Astrocyte (in vitro differentiated cells and primary cell): ENCODE measurements at places on chromosomes 7 and 10. TPM values are rescaled to one million over a fixed set of nuclear protein-coding genes. Genes with fewer than 3 reads are reported as not detected.

The LOXL4 gene
- 26.6 and 41.2 TPM in 2 replicates for total RNA-seq

The LYZL1 gene
- not detected in 2 replicates for total RNA-seq

The RARRES2 gene
- total RNA-seq: 19.4 and 21.7 TPM in 2 replicates

The PDK4 gene
- total RNA-seq: 0.29 and 0.34 TPM in 2 replicates

The PGAM2 gene
- total RNA-seq: 0.70 and 0.79 TPM in 2 replicates

The SNCG gene
- total RNA-seq: 3.0 TPM in 2 replicates

The RBM20 gene
- total RNA-seq: 1.5 TPM in 2 replicates

The MKX gene
- 3.5 and 3.9 TPM in 2 replicates for total RNA-seq

The ASB4 gene
- not detected in 2 replicates for total RNA-seq

The SCART1 gene
- total RNA-seq: 0.43 and 0.50 TPM in 2 replicates

The STRIP2 gene
- 0.94 and 1.3 TPM in 2 replicates for total RNA-seq

The TRIM73 gene
- 6.1 and 6.9 TPM in 2 replicates for total RNA-seq

The GRM3 gene
- not detected in 2 replicates for total RNA-seq

The VIPR2 gene
- total RNA-seq: 0.43 and 0.68 TPM in 2 replicates

DNA sequence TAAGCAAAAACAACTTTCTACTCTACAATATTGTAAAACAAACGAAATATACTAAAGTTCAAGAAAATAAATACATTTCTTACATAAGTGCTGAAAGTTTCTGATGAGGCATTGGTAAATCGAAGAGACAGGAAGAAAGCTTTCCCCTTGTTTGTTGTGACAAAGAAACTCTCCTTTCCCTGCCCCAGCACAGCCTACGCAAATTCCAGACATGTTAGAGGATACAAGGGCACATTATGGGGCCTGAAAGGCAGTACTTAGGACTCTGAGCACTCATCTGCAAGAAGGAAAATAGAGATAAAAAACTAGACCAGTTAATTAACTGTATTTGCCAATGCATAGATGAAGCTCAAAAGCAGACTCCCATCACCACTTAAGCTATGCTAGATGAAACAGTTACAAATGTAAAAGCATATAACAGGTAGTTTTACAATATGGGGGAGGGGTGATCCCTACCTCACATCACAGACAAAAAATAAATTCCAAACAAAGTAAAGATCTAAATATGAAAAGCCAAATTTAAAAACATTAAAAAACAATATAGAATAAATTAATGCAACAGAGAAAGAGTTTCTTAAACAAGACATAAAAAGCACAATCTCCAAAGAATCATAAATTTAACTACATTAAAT is 21.8 kb downstream of the ARHGAP19 start:
- peak; percentile 70 for DNase-seq

DNA sequence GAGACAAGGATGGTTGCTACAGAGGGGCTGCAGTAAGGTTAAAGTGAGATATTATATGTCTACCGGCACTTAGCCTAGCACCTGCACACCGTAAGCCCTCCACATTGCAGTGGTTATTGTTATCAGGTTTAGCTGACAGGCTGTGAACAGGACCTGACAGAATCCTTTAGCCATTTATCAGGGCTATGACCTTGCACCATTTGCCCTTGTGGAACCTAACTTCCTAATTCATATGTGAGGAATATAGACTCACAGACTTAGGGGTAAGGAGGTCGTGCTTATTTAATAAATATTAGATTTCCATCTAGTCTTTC is 10.1 kb downstream of the NCOA4 start:
- DNase-seq: no peak

DNA sequence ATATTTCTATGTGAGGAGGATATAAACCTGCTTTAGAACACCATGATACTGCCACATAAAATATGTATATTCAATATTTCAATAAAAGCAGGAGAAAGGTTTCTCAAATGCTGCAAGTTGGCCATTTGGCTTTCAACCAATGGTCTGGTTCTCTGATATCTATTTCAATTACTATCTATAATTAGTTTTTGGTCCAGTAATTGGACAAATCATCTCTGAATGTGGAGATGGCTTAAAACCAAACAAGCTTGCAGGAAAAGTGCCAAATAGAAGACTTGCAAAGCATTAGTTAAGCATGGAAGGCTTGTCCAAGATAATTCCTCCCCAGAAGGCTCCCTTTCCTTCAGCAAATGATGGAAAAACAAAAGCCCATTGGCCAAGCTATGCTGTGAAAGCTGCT is 140.1 kb downstream of the CPEB3 start:
- DNase-seq: no peak

- peak; percentile 63 for DNase-seq
Measured at GRCh38 chr7:30285536-30286284, 1.3 kb downstream of the ZNRF2 start.

GRCh38 chr7:50265968-50266634 is 38.4 kb upstream of the IKZF1 start:
- no peak for DNase-seq

GRCh38 chr10:54081950-54082349 is 719.1 kb downstream of the PCDH15 start:
- no peak for DNase-seq

- no peak for DNase-seq
Measured at GRCh38 chr7:90660819-90661218, 64.7 kb downstream of the CDK14 start.

DNA sequence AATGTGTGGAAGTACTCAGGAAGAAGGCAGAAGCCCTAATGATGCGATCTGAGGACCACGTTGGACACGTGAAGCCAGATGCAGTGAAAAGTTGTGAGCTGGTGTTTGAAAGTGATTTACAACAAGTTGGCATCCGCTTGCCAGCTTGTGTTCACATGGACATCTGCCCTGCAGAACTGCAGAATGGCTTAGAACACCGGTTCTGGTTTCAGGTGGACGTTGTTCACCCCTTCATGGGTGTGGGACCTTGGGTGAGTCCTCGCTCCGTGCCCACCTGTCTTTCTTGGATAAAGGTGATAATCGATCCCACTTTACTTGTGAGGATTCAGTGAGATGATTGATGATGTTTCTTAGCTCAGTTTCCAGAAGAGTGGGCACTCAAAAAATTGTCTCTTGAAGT is 53.8 kb downstream of the CAMK1D start:
- DNase-seq: no peak

- peak; percentile 7 for DNase-seq
Measured at GRCh38 chr10:119541459-119542356, 811 bp downstream of the RGS10 start.

- DNase-seq: no peak
Measured at GRCh38 chr7:37732253-37732652, 48.7 kb downstream of the GPR141 start.

- DNase-seq: no peak
Measured at GRCh38 chr10:69843923-69844322, 42.2 kb downstream of the COL13A1 start.

- DNase-seq: no peak
Measured at GRCh38 chr7:85396676-85397075, 209.8 kb upstream of the SEMA3D start.

- no peak for DNase-seq
Measured at GRCh38 chr10:68074031-68074774, 880 bp downstream of the HERC4 start.

DNA sequence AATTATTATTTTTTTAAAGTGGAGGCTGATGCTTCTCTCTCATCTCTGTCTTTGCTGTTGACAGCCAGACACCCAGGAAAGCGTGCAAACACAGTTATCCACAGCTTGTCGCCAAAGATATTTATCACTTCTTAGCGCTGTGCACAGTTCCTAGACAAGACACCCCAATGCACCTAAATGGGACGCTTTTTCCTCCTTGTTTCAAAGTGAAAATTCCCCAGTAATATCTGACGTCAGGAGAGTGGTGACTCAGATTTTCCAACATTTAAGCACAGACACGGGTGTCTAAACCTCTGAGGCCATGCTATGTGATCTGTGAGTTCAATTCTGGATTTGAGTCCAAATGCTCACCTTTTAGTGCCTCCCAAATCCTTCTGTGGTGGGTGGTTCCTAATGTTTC is 151.6 kb downstream of the EMX2 start:
- no peak for DNase-seq

DNA sequence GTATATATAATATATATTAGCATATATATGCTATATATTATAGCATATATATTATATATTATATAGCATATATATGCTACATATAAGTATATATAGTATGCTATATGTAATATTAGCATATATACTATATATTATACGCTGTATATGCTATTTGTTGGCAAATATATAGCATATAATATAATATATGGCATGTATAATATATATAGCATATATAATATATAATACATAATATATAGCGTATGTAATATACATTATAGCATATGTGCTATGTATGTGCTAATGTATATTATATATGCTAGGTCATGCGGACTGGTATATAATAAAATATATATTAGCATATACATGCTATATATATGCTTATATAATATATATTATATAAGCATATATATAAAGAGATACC is 72.8 kb downstream of the KMT2E start:
- DNase-seq: no peak

DNA sequence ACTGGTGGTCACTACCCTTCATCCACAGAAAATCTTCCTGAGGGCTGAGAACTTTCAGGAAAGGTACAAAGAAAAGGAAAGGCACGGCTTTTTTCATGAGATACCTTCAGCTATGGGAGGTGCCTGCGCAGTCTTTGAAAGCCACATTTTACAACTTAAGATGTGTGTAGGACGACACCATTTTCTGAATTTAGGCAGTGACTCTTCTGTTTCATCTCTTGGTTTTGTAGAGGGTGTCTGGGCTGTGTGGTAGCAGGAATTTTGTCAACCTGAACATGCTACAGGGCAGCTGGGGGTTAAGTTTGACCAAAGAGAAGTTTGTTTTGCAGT is 138.1 kb downstream of the NRP1 start:
- no peak for DNase-seq

DNA sequence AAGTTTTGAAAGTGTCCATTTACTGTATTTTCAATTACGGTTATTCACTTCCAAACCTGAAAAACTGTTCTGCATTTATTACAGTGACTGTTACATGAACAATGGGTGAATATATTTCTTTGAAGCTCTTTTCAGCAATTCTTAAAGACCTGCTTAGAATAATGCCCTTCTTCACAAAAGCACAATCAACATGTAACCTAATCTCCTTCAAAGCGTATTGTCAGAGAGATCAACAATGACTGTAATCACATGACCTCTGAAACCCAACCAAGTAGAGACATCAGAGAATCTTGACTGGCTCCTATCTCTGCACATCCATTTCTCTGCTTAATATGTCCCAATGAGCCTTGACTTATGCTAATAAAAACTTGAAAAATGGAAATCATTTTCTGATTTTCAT is 126.7 kb downstream of the NRCAM start:
- no peak for DNase-seq

- no peak for DNase-seq
Measured at GRCh38 chr10:103510791-103511752, 17.6 kb downstream of the NEURL1 start.

GRCh38 chr7:88226886-88227516 is 7.2 kb upstream of the SRI start:
- DNase-seq: peak; percentile 64

- peak; percentile 23 for DNase-seq
Measured at GRCh38 chr10:15624401-15625196, 95.1 kb downstream of the ITGA8 start.

DNA sequence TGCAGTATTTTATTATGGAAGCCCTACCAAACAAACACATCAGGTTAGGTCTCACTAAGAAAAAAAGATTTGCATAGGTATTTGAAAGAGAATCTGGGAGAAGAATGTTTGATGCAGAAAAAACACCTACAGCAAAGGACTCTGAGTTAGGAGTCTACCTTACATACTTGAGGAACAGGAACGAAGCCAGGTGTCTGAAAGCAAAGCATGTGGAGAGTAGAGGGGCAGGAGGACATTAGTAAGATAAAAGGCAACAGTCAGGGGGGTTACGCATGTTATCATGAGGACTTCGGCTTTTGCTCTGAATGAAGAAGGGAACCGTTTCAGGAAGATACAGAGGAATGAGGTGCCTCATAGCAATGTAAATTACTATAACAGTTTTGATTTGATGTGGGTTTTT is 87.9 kb upstream of the PTER start:
- DNase-seq: no peak

DNA sequence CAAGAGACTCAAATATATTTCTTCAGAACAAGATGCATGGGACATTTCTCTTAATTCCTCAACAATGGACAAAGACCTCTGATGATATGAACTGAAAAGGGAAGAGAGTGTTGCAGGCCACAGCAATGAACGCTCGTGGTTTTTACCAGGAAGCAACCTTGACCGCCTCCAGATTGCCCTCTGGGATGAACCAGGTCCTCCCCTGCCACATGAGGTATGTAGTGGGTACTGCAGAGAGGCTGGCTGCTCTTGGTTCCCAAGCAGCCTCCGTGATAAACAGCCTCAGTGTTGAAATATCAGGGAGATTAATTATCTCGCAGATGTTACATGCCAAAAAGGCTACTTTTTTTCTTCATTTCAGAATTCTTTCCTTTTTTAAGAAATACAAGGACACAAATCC is 338.8 kb downstream of the ELMO1 start:
- DNase-seq: no peak

- DNase-seq: peak; percentile 35
Measured at GRCh38 chr7:12257582-12257981, 46.5 kb downstream of the TMEM106B start.

DNA sequence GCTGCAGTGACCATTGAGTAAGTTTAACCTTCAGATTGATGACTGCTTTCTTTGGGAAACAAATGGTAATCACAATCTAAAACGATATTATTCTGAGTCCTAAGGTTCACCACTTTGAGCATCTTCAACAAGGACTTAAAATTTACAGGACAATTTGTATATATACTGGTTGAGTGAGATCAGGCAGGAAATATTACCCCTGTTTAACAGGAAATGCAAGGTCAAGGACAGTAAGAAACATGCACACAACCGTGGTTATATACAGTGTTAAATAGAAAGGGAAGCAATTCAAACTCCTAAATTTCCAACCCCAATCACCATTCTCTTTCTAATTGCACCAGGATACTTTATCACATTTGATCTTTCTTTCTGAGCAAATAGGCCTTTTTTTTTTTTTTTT is 96.1 kb downstream of the ZNF277 start:
- no peak for DNase-seq

DNA sequence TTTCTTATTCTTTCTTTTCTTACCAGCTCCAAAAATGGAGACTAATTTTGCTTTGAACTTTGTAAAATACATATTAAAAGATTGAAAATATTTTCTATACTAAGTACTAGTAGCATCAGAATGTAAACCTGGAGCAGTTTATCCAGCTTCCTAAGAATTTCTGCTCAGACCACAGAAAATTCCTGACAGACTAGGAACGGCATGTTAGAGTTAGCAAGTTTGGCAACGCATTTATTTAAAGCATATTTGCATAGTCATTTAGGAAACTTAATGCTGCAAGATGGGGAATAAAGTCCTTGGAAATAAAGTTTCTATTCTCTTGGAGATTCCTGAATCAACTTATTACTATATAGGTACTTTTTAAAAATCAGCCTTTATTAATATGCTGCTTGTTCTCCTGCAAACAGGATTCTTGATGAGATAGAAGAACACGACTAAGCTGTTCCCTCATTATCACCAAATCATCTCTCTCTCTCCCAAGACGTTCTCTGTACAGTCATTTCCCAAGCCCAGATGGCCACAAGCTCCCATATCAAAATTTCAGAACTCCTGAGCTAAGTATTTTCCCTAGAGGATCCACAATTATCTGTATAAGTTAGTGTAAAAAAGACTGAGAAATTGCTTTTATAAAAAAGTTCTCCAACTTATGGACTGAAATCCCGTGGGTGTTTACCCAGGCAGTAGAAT is 305.8 kb upstream of the NEBL start:
- no peak for DNase-seq
